ENCODE measurements at places on chromosomes 1 and 21. TPM values are rescaled to one million over a fixed set of nuclear protein-coding genes. Genes with fewer than 3 reads are reported as not detected.

Gene SH2D2A
- polyA plus RNA-seq: 84.1 TPM

Gene TRIM62
- 2.5 TPM for polyA plus RNA-seq

Gene CRYZ
- polyA plus RNA-seq: 55.3 TPM

Gene NFYC
- polyA plus RNA-seq: 53.4 TPM

- DNase-seq: no peak
- peaks cover 61% of the 10 kb centered on the region for H3K36me3 ChIP-seq
- no peak overlapping the region for H3K4me3 ChIP-seq
- no peaks in the 10 kb centered on the region for H3K27me3 ChIP-seq
- H3K27ac ChIP-seq: peak overlapping the region; percentile 79
- peaks cover 2% of the 10 kb centered on the region for H3K4me1 ChIP-seq
Measured at GRCh38 chr21:36369064-36369685, 16.0 kb upstream of the CHAF1B start.

GRCh38 chr1:192133350-192133926 is 24.8 kb upstream of the RGS18 start:
- no peaks in the 10 kb centered on the region for H3K27me3 ChIP-seq
- no peak for DNase-seq
- no peak overlapping the region for H3K4me3 ChIP-seq
- H3K4me1 ChIP-seq: no peaks in the 10 kb centered on the region
- no peaks in the 10 kb centered on the region for H3K36me3 ChIP-seq
- no peak overlapping the region for H3K27ac ChIP-seq

- peaks cover 2% of the 10 kb centered on the region for H3K4me1 ChIP-seq
- H3K4me3 ChIP-seq: no peak overlapping the region
- H3K27me3 ChIP-seq: no peaks in the 10 kb centered on the region
- H3K36me3 ChIP-seq: no peaks in the 10 kb centered on the region
Measured at GRCh38 chr1:117537291-117537920, 68.4 kb upstream of the TENT5C start.

- no peak for DNase-seq
- peak overlapping the region; percentile 11 for H3K27ac ChIP-seq
- H3K4me3 ChIP-seq: no peak overlapping the region
- H3K36me3 ChIP-seq: no peaks in the 10 kb centered on the region
- H3K4me1 ChIP-seq: peaks cover 41% of the 10 kb centered on the region
Measured at GRCh38 chr1:235946571-235946981, 79.9 kb upstream of the LYST start.

DNA sequence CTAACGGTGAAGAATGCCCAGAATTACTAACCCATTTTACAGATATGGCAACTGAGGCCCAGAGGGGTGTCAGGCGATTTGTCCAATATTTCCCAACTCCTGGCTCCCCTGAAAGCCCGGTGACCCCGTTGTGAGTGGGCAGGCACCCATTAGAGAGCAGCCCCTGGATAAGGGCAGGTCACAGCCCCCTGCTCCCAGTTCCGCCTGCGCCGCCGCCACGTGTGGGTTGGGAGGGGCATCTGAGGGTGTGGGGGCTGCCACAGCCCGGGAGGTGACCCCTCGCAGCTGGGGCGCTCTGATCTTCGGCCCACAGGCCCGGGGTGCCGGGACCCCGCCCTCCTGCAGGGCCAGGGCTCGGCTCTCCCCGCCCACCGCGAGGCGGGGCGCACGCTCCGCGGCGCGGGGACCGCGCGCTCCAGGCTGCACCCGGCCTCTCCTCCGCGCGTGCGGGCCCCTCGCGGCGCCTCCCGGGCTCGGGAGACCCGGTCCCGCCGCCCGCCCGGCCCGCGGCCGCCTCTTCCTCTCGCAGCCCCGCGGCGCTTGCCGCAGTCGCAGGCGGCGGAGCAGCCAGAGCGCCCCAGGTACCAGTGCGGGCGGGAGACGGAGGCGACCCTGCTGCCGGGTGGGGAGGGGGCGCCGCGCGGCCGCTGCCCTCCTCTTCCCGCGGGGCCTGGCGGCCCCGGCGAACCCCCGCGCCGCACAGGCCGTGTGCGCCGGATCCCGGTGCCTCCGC is at the start of gene HTR6:
TSS of gene HTR6 (plus strand) at position 423 of the 733 bp plus-strand sequence. CDS start 879 bp downstream, outside the sequence.
- no peak within 1 kb of the TSS for H3K4me3 ChIP-seq
- DNase-seq: no peak
- H3K4me1 ChIP-seq: peaks cover 19% of the 10 kb centered on the region
- no peak within 1 kb of the TSS for H3K27ac ChIP-seq

DNA sequence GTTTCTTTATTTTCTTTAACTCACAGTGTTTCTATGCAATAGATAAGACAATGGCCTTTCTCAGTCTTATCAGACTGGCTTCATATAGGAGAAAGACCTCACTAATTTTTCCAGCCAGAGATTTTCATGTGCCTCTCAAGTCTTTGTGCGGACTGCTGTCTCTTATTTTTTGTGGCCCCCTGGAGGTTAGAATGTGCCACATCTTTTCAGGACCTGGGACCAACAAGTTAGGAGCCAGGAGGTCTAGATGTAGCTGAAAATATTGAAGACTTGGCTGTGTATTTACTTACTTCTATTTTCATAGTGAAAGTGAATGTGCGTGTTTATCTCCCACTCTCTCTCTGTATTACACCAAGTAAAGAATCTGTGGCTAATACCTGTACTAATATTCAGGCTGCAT is 42.1 kb upstream of the CFHR3 start:
- no peaks in the 10 kb centered on the region for H3K4me1 ChIP-seq
- DNase-seq: no peak
- H3K36me3 ChIP-seq: no peaks in the 10 kb centered on the region

DNA sequence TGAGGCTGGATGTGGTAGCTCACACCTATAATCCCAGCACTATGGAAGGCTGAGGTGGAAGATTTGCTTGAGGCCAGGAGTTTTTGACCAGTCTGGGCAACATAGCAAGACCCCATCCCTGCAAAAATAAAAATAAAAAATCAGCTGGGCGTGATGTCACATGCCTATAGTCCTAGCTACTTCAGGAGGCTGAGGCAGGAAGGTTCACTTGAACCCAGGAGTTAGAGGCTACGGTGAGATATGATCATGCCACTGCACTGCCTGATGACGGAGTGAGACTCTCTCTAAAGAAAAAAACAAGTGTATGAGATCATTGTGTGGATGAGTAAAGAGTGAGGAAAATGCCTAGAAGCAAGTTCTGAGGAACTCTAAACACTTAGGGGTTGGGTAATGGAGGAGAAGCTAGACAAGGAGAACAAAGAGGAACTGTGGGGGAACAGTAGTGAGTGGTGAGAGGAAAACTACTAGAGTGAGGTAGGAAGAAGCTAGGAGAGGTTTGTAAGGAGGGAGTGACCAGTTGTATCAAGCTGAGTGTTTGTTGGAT is 17.0 kb downstream of the CLIC4 start:
- no peaks in the 10 kb centered on the region for H3K36me3 ChIP-seq
- no peak for DNase-seq
- H3K4me1 ChIP-seq: no peaks in the 10 kb centered on the region
- H3K27me3 ChIP-seq: no peaks in the 10 kb centered on the region

GRCh38 chr1:241533326-241534115 is 1.3 kb downstream of the KMO start:
- no peak overlapping the region for H3K27ac ChIP-seq
- peak overlapping the region; percentile 7 for H3K4me3 ChIP-seq
- peaks cover 14% of the 10 kb centered on the region for H3K4me1 ChIP-seq
- H3K36me3 ChIP-seq: no peaks in the 10 kb centered on the region
- DNase-seq: no peak

- H3K4me1 ChIP-seq: peaks cover 56% of the 10 kb centered on the region
- H3K27me3 ChIP-seq: no peaks in the 10 kb centered on the region
- H3K27ac ChIP-seq: peak overlapping the region; percentile 70
- no peak overlapping the region for H3K4me3 ChIP-seq
- no peak for DNase-seq
Measured at GRCh38 chr1:198717510-198717909, 78.7 kb downstream of the PTPRC start.

DNA sequence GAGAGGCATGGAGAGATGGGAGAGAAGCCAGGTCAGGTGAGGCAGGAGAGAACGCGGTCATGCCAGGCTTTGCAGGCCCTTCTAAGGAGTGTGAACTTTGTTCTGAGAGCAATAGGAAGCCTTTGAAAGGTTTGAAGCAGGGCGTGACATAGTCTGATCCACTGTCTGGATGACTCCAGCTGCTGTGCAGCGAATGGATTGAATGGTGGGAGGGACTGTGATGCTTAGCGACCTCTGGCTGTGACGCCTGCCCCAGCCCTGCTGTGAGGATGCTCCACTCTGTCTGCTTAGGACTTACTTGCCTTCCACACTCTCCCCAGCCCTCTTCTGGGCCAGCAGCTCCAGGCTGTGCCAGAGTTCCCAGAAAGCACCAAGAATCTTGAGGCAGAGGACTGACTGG is 41.8 kb upstream of the POU3F1 start:
- no peak for DNase-seq
- H3K27ac ChIP-seq: no peak overlapping the region

- no peak overlapping the region for H3K27ac ChIP-seq
- no peak overlapping the region for H3K4me3 ChIP-seq
- DNase-seq: no peak
- H3K4me1 ChIP-seq: no peaks in the 10 kb centered on the region
Measured at GRCh38 chr1:30545365-30545764, 178.0 kb downstream of the MATN1 start.

Measured in immature natural killer cell (primary cell).